AG08395 (cell line): ENCODE measurements at places on chromosomes 5 and 9.

DNA sequence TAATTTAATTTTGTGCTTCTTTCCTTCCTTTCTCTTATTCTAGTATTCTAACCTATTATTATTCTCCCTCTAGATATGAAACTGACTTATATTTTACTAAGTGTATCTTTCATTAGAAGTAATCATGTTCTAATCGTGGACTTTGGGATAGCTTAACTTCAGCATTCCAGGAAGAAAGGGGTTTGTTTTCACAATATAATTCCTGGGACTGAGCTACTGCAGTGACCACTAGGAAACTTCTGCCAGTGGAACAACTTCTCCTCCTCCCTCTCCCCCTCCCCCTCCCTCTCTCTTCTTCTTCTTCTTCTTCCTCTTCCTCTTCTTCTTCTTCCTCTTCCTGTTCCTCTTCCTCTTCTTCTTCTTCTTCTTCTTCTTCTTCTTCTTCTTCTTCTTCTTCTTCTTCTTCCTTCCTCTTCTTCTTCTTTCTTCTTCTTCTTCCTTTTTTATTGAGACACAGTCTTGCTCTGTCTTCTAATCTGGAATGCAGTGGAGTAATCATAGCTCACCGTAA is 127.9 kb downstream of the NNT start:
- no peak for DNase-seq

DNA sequence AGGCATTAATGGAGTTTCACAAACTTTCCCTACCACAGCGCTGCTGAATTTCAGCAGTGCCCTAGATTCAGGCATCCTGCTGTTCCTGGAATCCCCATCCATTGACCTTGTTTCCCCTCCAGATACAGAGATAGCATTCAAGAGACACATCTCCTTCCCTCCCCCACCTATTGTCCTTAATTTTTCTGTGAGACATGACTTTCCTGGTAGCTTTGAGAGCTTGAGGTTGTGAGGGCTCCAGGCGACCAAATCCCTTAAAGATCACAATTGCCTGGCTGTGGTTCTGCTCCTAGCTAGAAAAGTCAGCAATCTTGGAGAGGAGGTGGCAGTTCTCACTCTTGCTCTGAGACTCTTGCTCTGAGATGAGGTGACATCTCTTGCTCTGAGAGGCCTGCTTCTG is 48.0 kb downstream of the PRR16 start:
- no peak for DNase-seq

DNA sequence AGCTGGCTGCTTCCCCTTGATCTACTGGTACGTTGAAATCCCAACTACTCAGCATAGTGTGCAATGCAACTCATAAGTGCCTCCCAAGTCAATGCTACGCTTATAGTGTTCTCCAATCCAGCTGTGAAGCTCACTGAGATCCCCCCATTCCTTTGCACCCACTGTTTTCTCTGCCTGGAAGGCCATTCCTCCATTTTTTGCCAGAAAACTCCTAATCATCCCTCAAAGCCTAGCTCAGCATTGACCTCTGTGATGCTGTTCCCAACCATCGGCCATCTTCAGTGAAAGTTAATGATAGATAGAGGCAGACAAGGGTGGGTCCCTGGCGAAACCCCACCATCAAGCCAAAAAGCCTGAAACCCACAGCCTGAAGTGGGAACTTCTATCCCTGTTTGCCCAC is 211.0 kb downstream of the ENC1 start:
- DNase-seq: no peak

DNA sequence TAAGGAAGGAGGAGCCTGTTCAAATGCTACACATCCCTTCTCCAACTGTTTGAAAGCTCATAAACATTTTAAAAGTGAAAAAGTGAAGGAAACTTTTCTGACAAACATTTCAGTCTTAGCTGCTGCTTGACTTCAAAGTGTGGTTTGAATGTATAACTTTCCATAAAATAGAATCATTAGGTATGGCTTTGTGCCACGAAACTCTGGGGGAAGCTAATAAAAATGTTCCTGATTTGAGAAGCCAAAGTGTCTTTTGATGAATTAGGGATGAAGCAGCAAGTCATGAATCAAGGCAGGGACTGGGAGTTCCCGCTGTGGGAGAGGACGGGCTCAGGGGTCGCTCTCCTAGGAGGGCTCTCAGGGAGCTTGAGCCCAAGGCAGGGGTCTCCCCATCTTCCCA is 15.3 kb downstream of the MVB12B start:
- no peak for DNase-seq

GRCh38 chr5:65105301-65105700 is 336.6 kb downstream of the CWC27 start:
- DNase-seq: no peak

- DNase-seq: no peak
These were observed 274.1 kb downstream of the ARHGAP26 start for GRCh38 chr5:143044265-143044664.

DNA sequence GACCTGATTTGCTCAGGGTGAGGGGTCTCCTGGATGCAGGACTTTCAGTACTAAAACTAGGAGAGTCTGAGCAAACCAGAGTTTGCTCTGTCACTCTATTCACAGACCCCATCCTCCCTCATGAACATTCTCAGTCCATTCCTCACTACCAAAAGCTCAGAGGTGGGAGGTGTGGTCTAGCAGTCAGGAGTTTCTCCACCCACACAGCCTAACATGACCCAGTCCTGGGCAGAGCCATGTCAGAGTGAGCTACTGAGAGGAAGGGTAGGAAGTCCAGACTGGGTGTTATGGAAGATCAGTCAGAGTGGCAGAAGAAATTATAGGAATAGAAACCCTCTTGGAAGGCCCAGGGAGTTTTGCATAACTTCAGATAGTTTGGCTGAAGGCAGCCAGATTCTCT is 113.3 kb upstream of the GRAMD2B start:
- DNase-seq: no peak
